Neural crest cell (in vitro differentiated cells): ENCODE measurements at places on chromosomes 3 and 15. TPM values are rescaled to one million over a fixed set of nuclear protein-coding genes. Genes with fewer than 3 reads are reported as not detected.

- DNase-seq = no peak
- no peaks in the 10 kb centered on the region for H3K27me3 ChIP-seq
- no peak overlapping the region for H3K27ac ChIP-seq
- peaks cover 22% of the 10 kb centered on the region for H3K4me1 ChIP-seq
- H3K36me3 ChIP-seq = peaks cover 3% of the 10 kb centered on the region
- no peak overlapping the region for H3K4me3 ChIP-seq
Measured at GRCh38 chr3:182981038-182981380, 671 bp upstream of the DCUN1D1 start.

Gene CIDEC
- total RNA-seq = not detected in 2 replicates

- no peak overlapping the region for H3K4me3 ChIP-seq
- DNase-seq = no peak
- H3K36me3 ChIP-seq = peaks cover 6% of the 10 kb centered on the region
- H3K27ac ChIP-seq = no peak overlapping the region
Measured at GRCh38 chr15:90750186-90750585, 33.0 kb downstream of the BLM start.

DNA sequence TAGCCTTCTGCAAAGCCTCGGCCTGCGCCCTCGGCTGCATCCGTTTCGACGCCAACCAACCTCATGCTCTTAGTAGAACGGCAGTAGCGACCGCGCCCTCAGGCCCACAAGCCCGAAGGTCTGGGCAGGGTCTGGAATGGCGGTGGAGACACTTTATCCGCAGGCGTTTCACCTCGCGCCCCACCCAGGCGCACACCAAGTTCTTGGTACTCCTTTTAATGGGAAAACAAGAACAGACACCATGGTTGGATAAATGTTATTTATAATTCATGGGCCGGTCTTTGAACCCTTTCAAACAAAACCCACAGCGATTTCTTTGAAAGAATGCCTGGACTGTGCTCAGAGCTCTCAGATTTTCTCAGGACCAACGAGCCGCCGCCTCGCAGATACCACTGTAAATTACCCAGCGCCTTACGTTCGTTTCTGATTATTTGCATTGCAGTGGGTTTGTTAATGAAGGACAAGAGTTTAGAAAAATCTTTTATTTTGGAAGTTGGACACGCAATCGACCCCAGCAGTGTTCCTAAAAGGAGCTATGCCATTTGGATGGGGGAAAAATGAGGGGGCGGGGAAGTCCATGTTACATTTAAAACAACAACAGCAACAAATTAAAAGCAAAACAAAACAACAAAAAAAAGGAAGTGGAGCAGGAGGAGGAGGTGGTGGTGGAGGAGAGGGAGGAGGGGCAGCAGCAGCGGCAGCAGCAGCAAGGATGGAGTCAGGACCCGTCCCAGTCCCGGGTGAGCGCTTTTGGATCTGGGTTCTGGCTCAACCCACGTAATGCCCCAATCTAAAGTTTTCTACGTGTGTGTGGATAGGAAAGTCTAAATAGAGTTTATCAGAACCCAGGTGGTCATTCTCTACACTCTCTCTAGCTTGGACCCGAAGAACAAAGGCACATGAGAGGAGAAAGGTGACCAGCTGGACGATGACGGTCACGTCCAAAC lies 993 bp upstream of the ISL2 start:
- H3K27ac ChIP-seq = no peak overlapping the region
- peaks cover 37% of the 10 kb centered on the region for H3K4me1 ChIP-seq
- no peaks in the 10 kb centered on the region for H3K36me3 ChIP-seq
- H3K27me3 ChIP-seq = peaks cover 86% of the 10 kb centered on the region
- peak overlapping the region; percentile 77 for H3K4me3 ChIP-seq

DNA sequence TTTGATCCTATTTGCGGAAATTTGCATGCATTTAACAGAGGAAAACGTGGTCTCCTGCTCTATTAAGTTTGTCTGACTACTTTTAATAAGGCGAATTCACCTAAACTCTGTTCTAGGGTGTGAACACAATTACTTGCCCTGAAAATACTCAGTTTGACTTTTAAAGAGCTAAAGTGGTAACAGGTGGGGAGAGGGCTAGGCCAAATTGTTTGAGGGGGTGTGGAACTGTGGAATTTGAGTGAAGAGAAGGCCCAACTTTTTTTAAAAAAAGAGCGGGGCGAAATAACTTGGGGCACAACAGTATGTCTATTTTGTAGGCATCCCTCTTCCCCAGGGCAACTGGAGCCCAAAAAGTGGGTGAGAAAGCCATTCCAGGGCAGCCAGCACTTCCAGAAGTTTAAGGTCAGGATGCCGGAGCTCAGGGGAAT lies 580 bp upstream of the FXR1 start:
- H3K36me3 ChIP-seq = peaks cover 3% of the 10 kb centered on the region
- DNase-seq = no peak
- peaks cover 38% of the 10 kb centered on the region for H3K4me1 ChIP-seq
- peak overlapping the region; percentile 93 for H3K4me3 ChIP-seq
- peak overlapping the region; percentile 99 for H3K27ac ChIP-seq
- peaks cover 4% of the 10 kb centered on the region for H3K27me3 ChIP-seq

Gene FBXO40
- not detected in 2 replicates for total RNA-seq

DNA sequence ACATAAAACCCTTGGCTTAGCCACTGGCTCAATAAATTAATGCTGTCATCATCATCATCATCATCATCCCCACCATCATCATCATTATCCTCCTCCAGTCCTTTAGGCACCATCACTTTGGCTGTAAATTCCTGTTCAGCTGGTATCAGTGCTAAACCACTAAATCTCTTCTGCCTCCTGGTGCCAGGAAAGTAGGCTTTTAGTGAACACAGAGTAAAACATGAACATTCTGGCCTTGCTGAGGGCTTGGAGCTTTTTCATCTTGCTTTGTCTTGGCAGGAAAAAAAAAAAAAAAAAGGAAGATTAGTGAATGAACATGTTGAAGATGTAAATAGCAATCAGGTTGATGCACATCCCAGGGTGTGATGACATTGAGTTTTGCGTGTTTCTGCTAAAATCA lies 67.3 kb upstream of the EIF1B start:
- no peak overlapping the region for H3K27ac ChIP-seq
- DNase-seq = no peak
- no peak overlapping the region for H3K4me3 ChIP-seq
- H3K36me3 ChIP-seq = no peaks in the 10 kb centered on the region
- H3K4me1 ChIP-seq = peaks cover 7% of the 10 kb centered on the region

Gene KIF15
- total RNA-seq = 49.0 and 51.3 TPM in 2 replicates

DNA sequence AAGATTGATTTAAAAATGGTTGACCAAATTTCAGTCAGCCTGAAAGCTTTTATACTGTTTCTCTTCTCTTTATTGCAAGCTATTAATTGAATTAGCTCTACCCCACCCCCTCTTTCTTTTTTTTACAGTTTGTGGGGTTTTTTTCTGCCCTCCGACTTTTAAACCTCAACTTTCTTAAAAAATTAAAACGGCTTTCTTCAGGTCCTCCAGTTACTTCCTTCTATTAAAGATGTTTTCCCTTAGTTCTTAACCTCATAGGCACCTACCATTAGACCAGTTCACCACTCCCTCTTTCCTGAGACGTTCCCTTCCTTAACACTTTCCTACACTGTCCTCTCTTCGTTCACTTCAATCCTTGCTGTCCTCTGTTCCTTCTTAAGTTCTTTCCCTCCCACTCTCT lies 52.4 kb downstream of the ATP8B4 start:
- no peak overlapping the region for H3K4me3 ChIP-seq
- no peak for DNase-seq
- no peaks in the 10 kb centered on the region for H3K36me3 ChIP-seq
- H3K27ac ChIP-seq = no peak overlapping the region
- no peaks in the 10 kb centered on the region for H3K27me3 ChIP-seq

DNA sequence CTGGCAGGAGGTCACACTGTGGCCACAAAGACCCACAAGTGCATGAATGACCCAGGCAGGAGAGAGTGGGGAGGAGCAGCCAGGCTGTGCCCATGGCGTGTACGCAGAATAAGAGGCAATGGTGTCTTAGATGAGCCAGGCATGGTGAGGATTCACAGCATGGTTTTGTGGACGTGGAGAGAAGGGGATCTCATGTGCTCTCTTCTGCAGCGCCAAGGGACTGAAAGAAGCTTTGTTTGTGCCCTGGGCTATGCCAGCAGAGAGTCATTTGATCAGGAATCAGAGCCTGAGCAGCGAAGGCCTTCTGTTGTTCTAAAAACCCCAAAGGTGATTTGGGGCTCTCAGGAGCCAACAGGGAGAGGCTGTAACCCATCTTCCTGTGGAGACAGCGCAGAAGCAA lies 18.7 kb upstream of the RPP14 start:
- H3K36me3 ChIP-seq = peaks cover 17% of the 10 kb centered on the region
- no peaks in the 10 kb centered on the region for H3K4me1 ChIP-seq
- no peak for DNase-seq
- no peak overlapping the region for H3K27ac ChIP-seq

Gene CTDSPL
- 36.8 and 42.2 TPM in 2 replicates for total RNA-seq

- H3K27me3 ChIP-seq = no peaks in the 10 kb centered on the region
- peak overlapping the region; percentile 96 for H3K4me3 ChIP-seq
- peaks cover 11% of the 10 kb centered on the region for H3K36me3 ChIP-seq
- no peak overlapping the region for H3K27ac ChIP-seq
- DNase-seq = no peak
Measured at GRCh38 chr15:43828061-43828657, 1.4 kb downstream of the WDR76 start.

DNA sequence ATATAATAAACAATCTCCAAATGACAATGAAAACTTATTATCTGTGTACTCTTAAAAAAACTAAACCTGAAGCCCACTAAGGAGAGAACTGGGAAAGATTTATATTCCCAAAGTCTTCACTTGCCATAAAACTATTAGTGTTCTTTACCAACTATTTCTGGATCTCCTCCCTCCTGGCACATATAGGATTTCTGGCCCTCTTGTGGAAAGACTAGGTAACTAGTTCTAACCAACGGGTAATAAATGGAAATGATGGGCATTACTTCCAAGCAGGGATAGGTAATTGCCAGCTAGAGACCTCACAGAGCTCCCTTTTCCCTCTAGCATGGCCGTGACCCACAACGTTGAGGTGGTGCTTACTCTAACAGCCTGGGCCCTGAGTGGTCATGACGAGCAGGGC lies 110.1 kb downstream of the DNAH12 start:
- H3K4me3 ChIP-seq = no peak overlapping the region
- H3K27ac ChIP-seq = no peak overlapping the region
- H3K36me3 ChIP-seq = no peaks in the 10 kb centered on the region
- no peak for DNase-seq

- H3K27me3 ChIP-seq = no peaks in the 10 kb centered on the region
- no peaks in the 10 kb centered on the region for H3K36me3 ChIP-seq
- H3K4me1 ChIP-seq = peaks cover 4% of the 10 kb centered on the region
- no peak for DNase-seq
- no peak overlapping the region for H3K27ac ChIP-seq
- no peak overlapping the region for H3K4me3 ChIP-seq
Measured at GRCh38 chr3:132448216-132448961, 31.1 kb downstream of the DNAJC13 start.

DNA sequence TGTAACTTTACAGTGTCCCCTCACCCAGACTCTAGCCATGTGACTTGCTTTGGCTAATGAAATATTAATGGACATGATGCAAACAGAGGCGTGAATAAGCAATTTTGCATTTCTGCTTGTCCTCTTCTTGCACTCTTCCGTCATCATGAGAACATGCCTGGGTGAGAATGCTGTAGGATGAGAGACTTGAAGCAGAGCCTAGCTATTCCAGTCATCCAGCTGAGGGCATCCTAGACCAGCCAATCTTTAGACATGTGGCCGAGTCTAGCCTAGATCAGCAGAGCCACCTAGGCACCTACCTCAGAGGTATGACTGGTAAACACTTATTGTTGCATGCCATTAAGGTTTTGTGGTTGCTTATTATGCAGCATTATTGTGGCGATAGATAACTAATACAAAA lies 450.5 kb upstream of the AZI2 start:
- no peaks in the 10 kb centered on the region for H3K27me3 ChIP-seq
- no peak for DNase-seq
- H3K4me1 ChIP-seq = no peaks in the 10 kb centered on the region
- no peaks in the 10 kb centered on the region for H3K36me3 ChIP-seq

Gene ZCWPW2
- 0.30 TPM in 1 of 2 replicates, not detected in the other for total RNA-seq

Gene ZNF502
- not detected in 2 replicates for total RNA-seq

Gene KNG1
- total RNA-seq = not detected in 2 replicates

DNA sequence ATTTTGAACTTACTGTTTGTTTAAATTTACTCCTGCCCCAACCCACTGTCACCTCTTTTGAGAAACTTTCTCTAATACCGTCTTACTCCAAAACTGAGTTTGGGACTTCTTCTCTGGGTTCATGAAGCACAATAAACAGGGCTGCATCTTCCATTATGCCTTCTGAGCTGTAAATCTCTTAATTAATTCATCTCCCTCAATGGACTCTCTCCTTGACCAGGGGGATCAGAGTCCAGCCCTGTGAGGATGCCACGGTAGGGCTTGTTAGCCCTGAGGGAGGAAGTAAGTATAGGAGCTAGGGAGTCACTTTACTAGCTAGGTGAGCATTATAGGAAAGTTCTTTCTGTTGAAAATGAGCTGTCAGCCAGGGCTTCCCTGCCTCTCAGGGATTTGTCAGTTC lies 299.3 kb upstream of the SATB1 start:
- H3K27me3 ChIP-seq = no peaks in the 10 kb centered on the region
- DNase-seq = no peak
- H3K4me3 ChIP-seq = no peak overlapping the region
- H3K4me1 ChIP-seq = no peaks in the 10 kb centered on the region
- H3K36me3 ChIP-seq = no peaks in the 10 kb centered on the region

- H3K4me1 ChIP-seq = peaks cover 4% of the 10 kb centered on the region
- H3K27ac ChIP-seq = no peak overlapping the region
- H3K36me3 ChIP-seq = no peaks in the 10 kb centered on the region
- H3K27me3 ChIP-seq = no peaks in the 10 kb centered on the region
- DNase-seq = no peak
Measured at GRCh38 chr3:155407971-155408370, 114.5 kb upstream of the STRIT1 start.

DNA sequence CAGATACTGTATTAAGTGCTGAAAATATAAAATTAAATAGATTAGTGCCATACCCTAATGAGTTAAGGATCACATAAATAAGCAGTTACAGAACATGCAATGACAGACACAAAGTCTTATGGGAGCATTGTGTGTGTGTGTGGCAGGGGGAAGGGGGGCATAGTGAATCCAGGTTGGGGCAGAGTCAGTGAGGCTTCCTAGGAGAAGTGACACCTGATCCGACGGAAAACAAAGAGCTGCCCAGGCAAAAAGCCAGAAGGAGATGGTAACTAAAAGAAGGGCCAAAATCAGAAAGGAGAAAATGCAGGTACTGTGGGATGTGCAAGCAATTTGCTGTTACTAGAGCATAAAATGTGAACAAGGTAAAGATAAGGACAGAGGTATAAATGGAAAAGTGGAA lies 80.1 kb upstream of the CHRM5 start:
- no peaks in the 10 kb centered on the region for H3K27me3 ChIP-seq
- no peak for DNase-seq
- H3K36me3 ChIP-seq = no peaks in the 10 kb centered on the region
- H3K4me1 ChIP-seq = no peaks in the 10 kb centered on the region

GRCh38 chr15:61880084-61880483 lies 180.2 kb downstream of the VPS13C start:
- H3K27me3 ChIP-seq = no peaks in the 10 kb centered on the region
- H3K36me3 ChIP-seq = no peaks in the 10 kb centered on the region
- no peak for DNase-seq
- H3K27ac ChIP-seq = no peak overlapping the region
